ENCODE measurements at places on chromosomes 2 and 18. TPM values are rescaled to one million over a fixed set of nuclear protein-coding genes. Genes with fewer than 3 reads are reported as not detected.
A peak's percentile ranks its signal among the peaks of the same experiment; 100 is the strongest.

- no peaks in the 10 kb centered on the region for H3K4me1 ChIP-seq
- DNase-seq = no peak
- H3K4me3 ChIP-seq = no peak overlapping the region
- no peaks in the 10 kb centered on the region for H3K27me3 ChIP-seq
- no peaks in the 10 kb centered on the region for H3K36me3 ChIP-seq
Observed at GRCh38 chr2:237196409-237196808, 110.7 kb downstream of the COPS8 start.

GRCh38 chr18:11994703-11995444 lies 13.6 kb downstream of the IMPA2 start:
- DNase-seq = no peak
- H3K36me3 ChIP-seq = no peaks in the 10 kb centered on the region
- peaks cover 6% of the 10 kb centered on the region for H3K4me1 ChIP-seq
- no peak overlapping the region for H3K4me3 ChIP-seq
- no peaks in the 10 kb centered on the region for H3K27me3 ChIP-seq

- no peak for DNase-seq
- H3K27me3 ChIP-seq = no peaks in the 10 kb centered on the region
- no peaks in the 10 kb centered on the region for H3K36me3 ChIP-seq
Observed at GRCh38 chr2:127672341-127673224, 2.7 kb downstream of the LIMS2 start.

DNA sequence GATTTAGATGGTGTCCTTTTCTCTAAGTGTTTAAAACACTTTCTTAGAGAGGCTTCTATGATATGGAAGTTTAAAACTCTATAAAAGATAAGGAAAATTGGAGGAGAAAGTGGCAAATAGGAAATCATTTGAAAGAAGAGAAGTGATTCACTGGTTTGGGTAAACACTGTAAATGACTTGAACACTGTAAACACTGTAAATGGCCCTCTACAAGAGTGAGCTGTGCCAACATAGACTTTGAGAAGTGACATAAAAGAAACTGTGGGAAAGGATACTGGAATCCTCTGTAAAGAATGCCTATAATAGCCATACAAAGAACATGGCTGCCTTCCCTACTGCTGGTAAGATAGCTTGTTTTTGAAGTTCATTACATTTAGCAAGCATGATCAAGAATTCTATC lies 210.9 kb upstream of the SIX3 start:
- no peak overlapping the region for H3K4me3 ChIP-seq
- H3K36me3 ChIP-seq = no peaks in the 10 kb centered on the region
- H3K27me3 ChIP-seq = no peaks in the 10 kb centered on the region

DNA sequence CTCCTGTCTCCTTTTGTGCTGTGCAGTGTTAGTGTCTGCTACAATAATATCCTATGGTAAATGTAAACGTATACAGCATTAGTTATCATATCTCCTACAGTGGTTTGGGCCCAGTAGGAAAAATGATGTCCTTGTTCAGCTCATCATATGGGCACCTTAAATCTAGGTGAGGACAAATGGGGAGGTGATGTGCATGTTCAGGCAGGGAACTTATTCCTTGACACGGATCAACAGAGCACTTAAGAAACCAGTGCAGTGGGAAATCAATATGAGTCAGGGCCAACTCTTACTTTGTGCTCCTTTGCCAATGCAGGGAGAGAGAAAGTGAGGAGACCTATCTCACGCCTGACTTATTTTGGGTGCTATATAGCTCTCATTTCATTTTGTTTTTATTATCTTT lies 76.4 kb downstream of the KLHL14 start:
- peaks cover 3% of the 10 kb centered on the region for H3K27me3 ChIP-seq
- DNase-seq = no peak
- no peaks in the 10 kb centered on the region for H3K4me1 ChIP-seq

DNA sequence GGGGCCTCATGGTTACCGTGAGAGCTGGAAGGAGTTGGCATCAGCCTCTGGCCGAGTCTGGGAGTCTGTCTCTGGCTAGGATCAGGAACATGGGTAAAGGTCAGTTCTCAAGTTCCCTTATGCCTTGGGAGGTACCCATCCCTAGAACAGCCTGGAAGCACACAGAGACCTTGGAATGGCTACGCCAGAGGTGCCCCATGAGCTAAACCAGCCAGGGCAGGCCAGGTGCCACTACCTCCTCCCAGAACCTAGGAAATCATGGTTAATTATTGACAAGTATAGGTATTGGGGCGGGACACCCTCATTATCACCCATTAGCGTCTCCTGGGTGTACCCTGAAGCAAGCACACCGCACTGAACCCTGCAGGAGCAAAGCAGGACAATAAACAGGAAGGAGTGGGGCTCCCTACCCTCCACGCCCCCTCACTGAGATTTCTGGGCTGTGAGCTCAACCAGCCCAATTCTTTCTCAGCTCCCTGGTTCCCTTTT lies 3.0 kb upstream of the ASPRV1 start:
- H3K36me3 ChIP-seq = no peaks in the 10 kb centered on the region
- no peaks in the 10 kb centered on the region for H3K4me1 ChIP-seq
- no peak overlapping the region for H3K27ac ChIP-seq
- H3K27me3 ChIP-seq = no peaks in the 10 kb centered on the region
- H3K4me3 ChIP-seq = no peak overlapping the region

- H3K36me3 ChIP-seq = no peaks in the 10 kb centered on the region
- H3K4me3 ChIP-seq = no peak overlapping the region
- no peak overlapping the region for H3K27ac ChIP-seq
- H3K27me3 ChIP-seq = no peaks in the 10 kb centered on the region
Observed at GRCh38 chr2:55115761-55116597, 65.7 kb upstream of the RTN4 start.

GRCh38 chr2:128577141-128577930 lies 258.7 kb upstream of the HS6ST1 start:
- no peaks in the 10 kb centered on the region for H3K27me3 ChIP-seq
- no peak overlapping the region for H3K4me3 ChIP-seq
- H3K36me3 ChIP-seq = no peaks in the 10 kb centered on the region
- H3K27ac ChIP-seq = no peak overlapping the region
- no peaks in the 10 kb centered on the region for H3K4me1 ChIP-seq
- no peak for DNase-seq

DNA sequence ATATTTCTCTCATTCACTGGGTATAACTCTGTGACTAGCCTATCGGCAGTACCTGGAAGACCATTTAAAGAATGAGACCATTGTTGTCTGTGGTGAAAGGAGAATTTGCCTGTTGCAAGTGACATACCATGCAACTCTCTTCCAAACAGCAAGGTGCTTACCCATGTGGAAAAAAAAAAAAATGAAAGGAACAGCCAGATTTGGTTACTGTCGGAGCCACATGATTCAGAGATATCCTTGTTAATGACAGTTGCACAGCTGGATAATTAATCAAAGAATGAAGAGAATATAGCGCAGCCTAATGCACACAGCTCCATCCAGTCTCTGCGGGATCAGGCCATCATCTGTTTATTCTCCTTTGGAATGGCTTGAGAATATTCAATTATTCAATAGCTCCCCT lies 141.8 kb downstream of the HRH4 start:
- no peaks in the 10 kb centered on the region for H3K4me1 ChIP-seq
- no peak overlapping the region for H3K4me3 ChIP-seq
- no peaks in the 10 kb centered on the region for H3K36me3 ChIP-seq
- no peak overlapping the region for H3K27ac ChIP-seq
- no peaks in the 10 kb centered on the region for H3K27me3 ChIP-seq
- DNase-seq = no peak

DNA sequence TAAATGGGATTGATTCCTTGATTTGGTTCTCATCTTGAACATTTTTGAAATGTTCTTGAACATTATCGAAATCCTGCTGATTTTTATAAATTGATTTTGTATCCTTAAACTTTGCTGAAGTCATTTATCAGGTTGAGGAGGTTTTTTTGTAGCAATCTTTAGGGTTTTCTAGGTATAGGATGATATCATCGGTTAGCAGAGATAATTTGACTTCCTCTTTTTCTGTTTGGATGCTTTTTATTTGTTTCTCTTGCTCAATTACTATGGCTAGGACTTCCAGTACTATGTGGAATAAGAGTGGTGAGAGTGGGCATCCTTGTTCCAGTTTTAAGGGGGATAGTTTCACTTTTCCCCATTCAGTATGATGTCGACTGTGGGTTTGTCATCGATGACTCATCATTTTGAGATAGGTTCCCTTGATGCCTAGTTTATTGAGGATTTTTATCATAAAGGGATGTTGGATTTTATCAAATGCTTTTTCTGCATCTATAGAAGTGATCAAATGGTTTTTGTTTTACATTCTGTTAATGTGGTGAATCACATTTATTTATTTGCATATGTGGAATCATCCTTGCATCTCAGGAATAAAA lies 201.5 kb upstream of the ZSWIM2 start:
- H3K36me3 ChIP-seq = no peaks in the 10 kb centered on the region
- H3K4me1 ChIP-seq = no peaks in the 10 kb centered on the region
- H3K27ac ChIP-seq = no peak overlapping the region
- DNase-seq = no peak
- no peaks in the 10 kb centered on the region for H3K27me3 ChIP-seq
- H3K4me3 ChIP-seq = no peak overlapping the region

DNA sequence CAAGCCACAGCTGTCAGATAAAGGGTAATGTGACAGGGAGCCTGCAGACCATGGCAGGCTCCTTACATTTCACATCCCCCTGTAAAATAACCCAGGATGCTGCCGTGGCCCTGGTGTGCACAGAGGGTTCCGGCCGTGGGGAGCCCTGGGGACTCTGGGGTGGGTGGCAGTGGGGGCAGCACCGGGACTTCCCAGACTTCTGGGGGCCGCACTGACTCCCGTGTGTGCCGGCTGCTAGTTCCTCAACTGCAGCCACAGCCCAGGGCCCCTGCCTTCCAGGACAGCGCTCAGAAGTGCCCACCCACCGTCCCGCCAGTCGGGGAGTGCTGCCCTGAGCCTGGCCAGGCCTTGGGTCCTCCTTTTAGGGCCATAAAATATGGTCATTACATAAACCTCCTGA lies 56.5 kb downstream of the CIB4 start:
- DNase-seq = no peak
- no peaks in the 10 kb centered on the region for H3K4me1 ChIP-seq
- no peaks in the 10 kb centered on the region for H3K27me3 ChIP-seq
- no peak overlapping the region for H3K27ac ChIP-seq
- H3K4me3 ChIP-seq = no peak overlapping the region

DNA sequence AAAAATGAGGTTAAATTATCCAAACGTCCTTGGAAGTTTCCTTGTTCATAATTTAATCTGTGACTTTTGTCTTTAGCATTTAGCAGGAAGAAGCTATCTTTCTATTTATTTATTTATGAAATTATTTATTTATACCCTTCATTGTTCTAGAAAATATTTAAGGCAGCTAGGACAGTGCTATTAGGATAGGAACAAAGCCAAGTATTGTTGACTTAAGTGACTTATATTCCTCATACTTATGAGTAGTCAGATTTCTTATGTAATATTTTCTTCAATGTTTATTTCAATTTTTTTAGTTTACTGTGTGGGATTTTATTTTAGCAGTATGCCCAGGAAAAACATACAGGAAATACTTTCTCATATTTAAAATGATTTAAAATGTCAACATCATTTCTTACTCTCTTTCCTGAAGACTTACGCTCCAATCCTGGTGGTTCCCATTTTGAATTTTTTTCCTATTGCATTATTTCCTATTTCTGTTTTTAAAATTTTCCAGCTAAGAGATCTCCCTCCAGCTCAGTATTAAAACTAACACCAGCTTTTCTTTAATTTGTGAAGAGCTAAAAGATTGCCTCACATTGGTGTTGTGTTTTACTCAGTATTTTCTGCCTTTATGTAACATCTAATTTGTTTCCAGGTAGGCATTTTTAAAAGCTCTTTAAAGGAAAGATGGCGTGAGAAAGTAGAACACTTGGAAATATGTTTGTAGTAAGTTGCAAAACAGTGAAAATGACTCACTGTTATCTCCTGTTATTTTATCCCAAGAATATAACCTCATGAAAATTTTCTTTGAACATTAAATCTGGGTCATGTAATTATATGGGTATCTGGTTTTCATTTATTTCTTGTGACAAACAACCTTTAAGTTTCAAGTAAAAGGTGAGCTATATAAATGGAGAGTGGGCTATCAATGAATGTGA lies 32.2 kb downstream of the MAPRE2 start:
- no peak for DNase-seq
- peaks cover 5% of the 10 kb centered on the region for H3K4me1 ChIP-seq

- H3K27ac ChIP-seq = no peak overlapping the region
- no peaks in the 10 kb centered on the region for H3K4me1 ChIP-seq
- H3K4me3 ChIP-seq = no peak overlapping the region
Observed at GRCh38 chr2:4967206-4967605, 725.0 kb upstream of the SOX11 start.

GRCh38 chr2:234096164-234096563 lies 45.7 kb downstream of the SPP2 start:
- no peak for DNase-seq
- H3K27me3 ChIP-seq = no peaks in the 10 kb centered on the region
- H3K27ac ChIP-seq = no peak overlapping the region
- H3K4me1 ChIP-seq = peaks cover 21% of the 10 kb centered on the region

DNA sequence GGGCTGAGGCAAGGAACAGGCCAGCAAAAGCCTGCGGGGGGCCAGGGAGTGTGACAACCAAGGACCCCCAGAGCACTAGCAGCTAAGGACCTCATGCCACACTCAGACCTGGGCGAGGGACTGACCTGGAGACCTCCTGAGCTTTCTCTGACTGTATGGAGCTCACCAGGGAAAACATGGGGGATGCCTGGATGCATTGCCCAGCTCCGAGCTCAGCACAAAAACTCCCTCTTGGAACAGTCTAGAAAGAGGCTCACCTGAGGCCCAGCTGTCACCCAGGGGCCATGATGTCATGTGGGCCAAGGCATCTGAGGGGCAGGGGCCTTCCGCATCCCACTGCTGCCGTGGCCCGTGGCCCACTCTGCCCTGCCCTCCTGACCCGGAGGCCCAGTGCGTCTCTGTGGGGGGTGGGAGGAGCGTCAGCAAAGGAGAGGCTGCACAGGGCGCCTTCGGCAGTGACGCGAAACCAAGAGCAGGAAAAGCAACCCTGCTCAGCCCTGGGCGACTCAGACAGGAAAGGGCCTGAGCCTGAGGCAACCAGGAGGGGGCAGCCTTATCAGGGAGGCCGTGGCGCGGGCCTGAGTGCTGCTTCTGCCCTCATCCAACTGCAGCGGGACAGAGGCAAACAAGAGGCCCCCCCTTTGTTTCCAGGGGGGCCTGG lies 57.3 kb upstream of the ALPP start:
- peaks cover 38% of the 10 kb centered on the region for H3K4me1 ChIP-seq
- peak; percentile 40 for DNase-seq
- H3K27ac ChIP-seq = peak overlapping the region; percentile 69
- no peak overlapping the region for H3K4me3 ChIP-seq
- H3K36me3 ChIP-seq = no peaks in the 10 kb centered on the region

- no peaks in the 10 kb centered on the region for H3K4me1 ChIP-seq
- no peaks in the 10 kb centered on the region for H3K27me3 ChIP-seq
- H3K36me3 ChIP-seq = no peaks in the 10 kb centered on the region
- no peak for DNase-seq
Observed at GRCh38 chr2:127597046-127597983, 48.6 kb upstream of the GPR17 start.

The DHX57 gene
- total RNA-seq = 12.9 TPM

The CFAP53 gene
- total RNA-seq = 1.8 TPM

The SLC9A4 gene
- total RNA-seq = 0.15 TPM

The NR4A2 gene
- total RNA-seq = 2.6 TPM

The PAX8 gene
- total RNA-seq = 1.5 TPM

The DOCK10 gene
- total RNA-seq = 240 TPM

The ACYP2 gene
- total RNA-seq = 15.6 TPM

The RAB6C gene
- not detected for total RNA-seq

The GRHL1 gene
- total RNA-seq = 0.19 TPM

The INO80C gene
- 26.8 TPM for total RNA-seq

The RAPGEF4 gene
- total RNA-seq = 0.53 TPM

The ACAA2 gene
- 22.4 TPM for total RNA-seq
